Effector CD4-positive, alpha-beta T cell (primary cell): ENCODE measurements at places on chromosomes 2 and 18.

DNA sequence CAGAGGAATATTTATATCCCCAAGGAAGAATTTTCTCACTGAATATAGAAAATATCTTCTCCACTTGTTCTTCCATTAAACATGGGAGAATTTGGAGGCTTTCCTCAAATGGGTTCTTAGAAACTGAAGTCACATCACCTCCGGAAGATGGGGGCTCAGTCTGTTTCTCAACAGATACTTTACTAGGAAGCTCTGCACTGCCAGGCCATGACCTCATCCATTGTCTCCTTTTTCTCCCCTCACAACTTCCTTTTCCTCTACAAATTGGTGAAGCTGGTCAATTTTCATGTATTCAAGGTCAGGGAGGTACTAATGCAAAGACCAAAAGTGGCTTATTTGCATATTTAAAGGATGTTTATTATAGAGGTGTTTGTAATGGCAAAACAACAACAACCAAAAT is 173.1 kb downstream of the RNF152 start:
- DNase-seq = no peak

DNA sequence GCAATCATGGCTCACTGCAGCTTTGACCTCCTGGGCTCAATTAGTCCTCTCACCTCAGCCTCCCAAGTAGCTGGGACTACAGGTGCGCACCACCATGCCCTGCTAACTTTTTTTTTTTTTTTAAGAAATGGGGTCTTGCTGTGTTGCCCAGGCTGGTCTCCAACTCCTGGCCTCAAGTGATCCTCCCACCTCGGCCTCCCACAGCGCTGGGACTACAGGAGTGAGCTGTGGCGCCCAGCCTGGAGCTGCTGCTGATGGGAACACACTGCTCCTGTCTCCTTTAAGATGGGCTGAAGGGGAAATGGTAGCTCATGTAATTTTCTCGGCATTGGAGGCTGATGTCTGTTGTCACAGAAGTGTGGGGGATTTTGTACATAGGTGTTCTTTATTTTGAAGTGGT is 34.9 kb upstream of the ADNP2 start:
- DNase-seq = no peak

- no peak for DNase-seq
Measured at GRCh38 chr2:234502919-234503285, 6.0 kb upstream of the ARL4C start.

- DNase-seq = no peak
Measured at GRCh38 chr2:7084601-7085000, 167.4 kb downstream of the RNF144A start.

GRCh38 chr2:15557887-15558311 is 3.2 kb downstream of the NBAS start:
- DNase-seq = no peak

- no peak for DNase-seq
Measured at GRCh38 chr2:233228376-233228775, 23.1 kb upstream of the ATG16L1 start.

GRCh38 chr2:18883616-18884456 is 294.5 kb upstream of the NT5C1B start:
- DNase-seq = no peak

- no peak for DNase-seq
Measured at GRCh38 chr2:240451108-240451611, 15.7 kb downstream of the GPC1 start.

- DNase-seq = no peak
Measured at GRCh38 chr2:191252699-191253098, 7.5 kb downstream of the MYO1B start.

GRCh38 chr2:191165176-191165643 is 14.4 kb upstream of the STAT4 start:
- no peak for DNase-seq

DNA sequence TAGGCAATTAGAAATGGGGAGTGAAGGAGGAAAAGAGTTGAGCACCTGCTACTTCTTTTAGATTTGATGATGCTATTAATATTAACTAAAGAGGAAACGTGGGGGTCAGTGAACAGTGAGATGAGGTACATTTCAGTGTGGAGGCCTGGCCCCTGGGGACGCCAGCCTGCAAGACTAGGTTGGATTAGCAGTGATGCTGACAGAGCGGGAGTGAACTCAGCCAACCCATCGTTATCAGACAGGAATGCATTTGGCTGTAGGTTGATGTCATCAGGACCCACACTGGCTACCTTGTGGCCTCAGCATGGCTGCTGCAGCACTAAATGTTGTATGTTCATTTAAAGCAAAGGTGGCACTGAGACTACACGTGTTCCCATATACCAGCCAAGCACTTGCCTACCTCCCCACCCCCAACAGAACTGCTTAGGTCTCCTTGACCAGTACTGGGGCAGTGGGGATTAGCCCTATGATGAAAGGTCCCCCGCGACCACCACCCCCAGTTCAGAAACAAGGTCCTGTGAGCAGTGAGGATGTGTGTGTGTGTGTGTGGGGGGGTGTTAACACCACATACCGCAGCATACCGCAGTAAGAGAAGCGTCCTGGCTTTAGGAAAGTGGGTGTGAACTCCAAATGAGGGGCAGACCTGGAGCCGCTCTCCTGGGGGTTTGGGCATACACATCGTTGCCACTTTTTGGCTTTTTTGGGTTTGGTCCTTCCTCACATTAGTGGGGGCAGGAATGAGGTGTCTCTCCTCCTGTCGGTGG is 26.0 kb downstream of the DGKD start:
- no peak for DNase-seq

GRCh38 chr18:77254711-77255405 is 5.2 kb downstream of the GALR1 start:
- no peak for DNase-seq

DNA sequence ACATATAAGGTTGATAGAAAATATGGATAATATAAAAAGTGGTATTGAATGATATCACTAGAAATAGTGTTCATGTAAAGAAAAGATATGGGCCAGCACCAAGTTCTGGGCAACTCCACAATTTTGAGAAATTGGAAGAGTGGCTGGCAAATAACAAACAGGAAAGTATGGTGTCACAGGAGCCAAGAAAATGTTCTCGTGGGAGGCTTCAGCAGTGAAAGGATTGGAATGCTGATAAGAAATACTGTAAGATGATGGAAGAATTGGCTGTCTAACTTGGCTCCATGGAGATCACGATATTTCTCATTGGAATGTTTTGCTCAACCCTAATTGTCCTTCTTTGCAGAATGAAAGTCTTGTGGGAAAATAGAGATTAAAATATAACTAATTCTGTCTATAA is 856.8 kb downstream of the DPP10 start:
- no peak for DNase-seq
